ENCODE measurements at places on chromosomes 7 and 10. TPM values are rescaled to one million over a fixed set of nuclear protein-coding genes. Genes with fewer than 3 reads are reported as not detected.

Gene HTRA1
- polyA plus RNA-seq, result 181 TPM

- DNase-seq, result no peak
Observed at GRCh38 chr7:55309040-55309991, 55.8 kb upstream of the LANCL2 start.

DNA sequence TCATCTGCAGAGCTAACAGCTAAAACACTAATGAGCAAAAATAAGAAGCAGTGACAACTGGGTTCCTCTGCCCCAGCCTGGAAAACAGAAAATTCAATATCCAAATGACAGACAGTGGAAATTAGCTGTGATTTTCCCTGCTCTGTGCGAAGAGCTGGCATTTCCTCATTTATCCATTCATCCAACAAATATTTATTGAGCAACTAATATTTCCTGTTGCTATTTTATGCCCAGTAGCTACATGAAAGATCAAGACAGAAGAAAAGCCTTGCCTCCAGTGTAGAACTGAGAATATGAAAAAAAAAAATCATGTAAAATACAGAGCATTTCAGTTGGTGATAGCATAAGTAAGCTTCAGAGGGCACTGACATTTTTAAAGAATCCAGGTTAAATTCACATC is 140.9 kb downstream of the ABCA13 start:
- no peak for DNase-seq

DNA sequence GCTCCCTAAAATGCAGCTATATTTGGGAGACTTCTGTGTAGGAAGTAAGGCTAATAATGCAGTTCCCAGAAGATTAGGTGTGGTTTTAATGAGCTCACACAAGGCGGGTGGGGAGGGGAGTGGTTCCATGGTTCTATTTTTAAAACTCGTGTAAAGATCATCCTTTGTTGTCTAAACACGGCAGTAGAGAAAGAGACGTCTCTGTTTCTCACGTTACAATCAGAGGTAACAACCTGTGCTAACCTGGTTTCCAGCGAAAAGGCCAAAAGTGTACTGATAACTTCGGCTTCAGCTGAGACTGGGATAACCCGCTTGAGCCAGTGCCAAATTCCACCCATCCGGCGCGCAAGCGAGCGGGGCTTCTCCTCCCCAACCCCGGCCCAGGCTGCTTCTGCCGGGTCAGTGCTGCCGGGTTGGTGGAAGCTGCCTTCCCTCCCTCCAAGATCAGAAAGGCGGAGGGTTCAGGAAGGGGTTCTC is 2.5 kb upstream of the MAP3K8 start:
- no peak for DNase-seq

Gene GRM3
- polyA plus RNA-seq, result 0.14 TPM

Gene MPP7
- polyA plus RNA-seq, result 2.3 TPM

All from left renal pelvis (tissue), 4 donors.